ENCODE measurements at places on chromosomes 13 and 19.

- DNase-seq = peak; percentile 84
Measured at GRCh38 chr19:32537580-32537979, 43.4 kb upstream of the PDCD5 start.

DNA sequence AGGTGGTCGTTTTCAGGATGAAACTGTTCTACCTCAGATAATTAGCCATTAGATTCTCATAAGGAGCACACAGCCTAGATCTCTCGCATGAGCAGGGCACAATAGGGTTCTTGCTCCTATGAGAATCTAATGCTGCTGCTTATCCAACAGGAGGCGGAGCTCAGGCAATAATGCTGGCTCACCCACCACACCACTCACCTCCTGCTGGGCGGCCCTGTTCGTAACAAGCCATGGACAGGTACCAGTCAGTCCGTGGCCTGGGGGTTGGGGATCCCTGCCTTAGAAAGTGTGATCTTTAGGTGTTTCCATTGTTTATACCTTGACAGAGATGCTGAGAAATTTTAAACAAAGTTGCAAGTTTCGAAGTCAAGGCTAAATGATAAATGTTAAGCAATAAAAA is 344.6 kb upstream of the HTR2A start:
- no peak for DNase-seq

GRCh38 chr19:13085666-13086065 is 17.0 kb downstream of the LYL1 start:
- DNase-seq = no peak

DNA sequence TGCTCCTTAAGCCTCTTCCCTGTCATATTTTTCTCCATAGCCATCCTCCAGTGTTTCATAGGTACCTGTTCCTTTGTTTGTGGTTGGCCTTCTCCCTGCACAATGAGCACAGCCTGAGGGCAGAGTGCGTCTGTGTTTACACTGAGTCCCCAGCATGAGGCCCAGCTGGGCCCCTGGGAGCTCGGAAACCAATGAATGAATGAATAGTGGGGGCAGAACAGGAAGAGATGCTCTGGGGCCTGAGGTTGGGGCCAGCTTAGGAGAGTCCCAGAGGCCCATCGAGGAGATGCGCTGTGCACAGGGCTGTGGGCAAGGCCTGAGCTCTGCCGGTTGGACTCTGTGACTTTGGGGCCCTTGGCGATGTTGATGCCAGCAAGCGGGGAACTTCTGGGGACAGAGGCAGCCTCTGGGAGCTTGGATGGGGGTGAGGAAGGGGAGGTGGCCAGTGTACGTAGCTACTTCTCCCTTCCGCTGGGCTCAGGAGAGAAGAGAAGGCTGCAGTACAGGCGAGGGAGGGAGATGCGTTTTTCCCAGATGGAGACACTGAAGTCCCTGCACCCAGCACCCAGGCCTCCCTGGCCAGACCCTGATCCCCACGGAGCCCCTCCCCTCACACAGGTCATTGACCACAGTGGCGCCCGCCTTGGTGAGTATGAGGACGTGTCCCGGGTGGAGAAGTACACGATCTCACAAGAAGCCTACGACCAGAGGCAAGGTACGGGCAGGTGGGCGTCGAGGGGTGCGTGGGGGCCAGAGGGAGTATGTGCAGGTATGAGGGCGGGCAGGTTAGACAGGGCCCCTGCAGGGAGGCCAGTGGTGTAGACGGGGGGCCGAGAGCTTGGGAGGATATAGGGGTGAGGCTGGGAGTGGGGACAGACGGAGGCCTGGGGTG is 5.1 kb downstream of the TBCB start:
- DNase-seq = no peak

DNA sequence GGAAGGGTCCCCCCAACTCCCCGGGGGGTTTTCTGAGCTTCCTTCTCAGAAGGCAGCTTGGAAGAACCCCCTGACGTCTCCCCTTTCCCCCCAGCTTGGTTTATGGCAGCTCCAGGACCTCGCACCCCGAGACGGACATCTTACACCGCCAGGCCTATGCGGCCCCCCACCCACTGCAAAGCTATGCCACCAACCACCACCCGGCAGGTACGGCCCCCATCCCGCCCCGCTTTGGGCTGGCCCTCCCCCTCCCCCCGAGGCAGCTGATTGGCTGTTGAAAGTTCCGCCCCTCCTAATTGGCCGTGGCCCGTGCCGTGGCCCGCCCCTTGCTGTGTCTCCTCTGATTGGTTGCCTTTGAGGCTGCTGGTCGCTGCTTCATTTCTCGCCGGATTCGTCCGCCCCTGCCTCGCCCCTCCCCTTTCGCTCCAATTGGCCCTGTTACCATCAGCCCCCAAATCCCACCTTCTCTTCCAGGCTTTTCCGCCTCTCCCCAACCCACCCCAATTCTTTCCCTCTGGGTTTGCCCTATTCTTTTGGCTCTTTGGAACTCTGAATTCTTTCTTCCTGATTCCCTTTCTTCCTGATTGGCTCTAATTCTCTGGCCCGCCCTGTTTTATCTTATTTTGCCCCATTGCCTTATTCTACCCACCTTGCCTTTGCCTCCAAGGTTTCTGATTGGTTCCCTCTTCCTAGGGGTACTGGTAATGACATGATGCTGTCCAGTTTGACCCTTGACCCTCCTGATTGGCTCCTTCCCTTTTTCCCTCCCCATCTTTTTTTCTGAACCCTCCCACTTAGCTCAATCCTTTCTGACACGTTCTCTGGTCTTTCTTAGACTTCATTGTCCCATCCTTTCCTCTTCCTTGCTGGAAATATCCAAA is 2.5 kb downstream of the PRR12 start:
- DNase-seq = peak; percentile 88

DNA sequence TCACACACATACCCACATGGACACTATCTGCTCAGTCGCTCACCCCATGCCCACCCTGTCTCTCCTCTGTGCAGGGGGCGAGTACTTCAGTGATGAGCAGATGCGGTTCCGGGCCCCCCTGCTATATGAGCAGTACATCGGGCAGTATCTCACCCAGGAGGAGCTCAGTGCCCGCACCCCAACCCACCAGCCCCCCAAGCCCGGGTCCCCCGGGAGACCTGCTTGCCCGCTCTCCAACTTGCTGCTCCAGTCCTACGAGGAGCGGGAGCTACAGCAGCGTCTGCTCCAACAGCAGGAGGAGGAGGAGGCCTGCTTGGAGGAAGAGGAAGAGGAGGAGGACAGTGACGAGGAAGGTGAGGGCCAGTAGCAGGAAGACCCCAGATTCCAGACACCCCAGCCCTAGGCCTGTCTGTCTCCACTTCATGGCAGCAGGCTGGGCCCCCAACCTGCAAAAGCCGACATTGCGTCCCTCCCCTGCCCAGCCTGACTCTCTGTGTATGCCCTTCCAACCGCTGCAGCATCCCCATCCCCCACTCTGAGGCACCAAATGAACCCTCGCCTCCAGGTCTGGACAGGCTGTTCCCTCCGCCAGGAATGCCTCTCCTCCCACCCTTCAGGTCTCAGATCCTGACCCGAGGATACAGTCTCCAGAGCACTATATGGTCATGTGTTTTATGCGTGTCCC is 9.7 kb downstream of the CCDC97 start:
- no peak for DNase-seq

DNA sequence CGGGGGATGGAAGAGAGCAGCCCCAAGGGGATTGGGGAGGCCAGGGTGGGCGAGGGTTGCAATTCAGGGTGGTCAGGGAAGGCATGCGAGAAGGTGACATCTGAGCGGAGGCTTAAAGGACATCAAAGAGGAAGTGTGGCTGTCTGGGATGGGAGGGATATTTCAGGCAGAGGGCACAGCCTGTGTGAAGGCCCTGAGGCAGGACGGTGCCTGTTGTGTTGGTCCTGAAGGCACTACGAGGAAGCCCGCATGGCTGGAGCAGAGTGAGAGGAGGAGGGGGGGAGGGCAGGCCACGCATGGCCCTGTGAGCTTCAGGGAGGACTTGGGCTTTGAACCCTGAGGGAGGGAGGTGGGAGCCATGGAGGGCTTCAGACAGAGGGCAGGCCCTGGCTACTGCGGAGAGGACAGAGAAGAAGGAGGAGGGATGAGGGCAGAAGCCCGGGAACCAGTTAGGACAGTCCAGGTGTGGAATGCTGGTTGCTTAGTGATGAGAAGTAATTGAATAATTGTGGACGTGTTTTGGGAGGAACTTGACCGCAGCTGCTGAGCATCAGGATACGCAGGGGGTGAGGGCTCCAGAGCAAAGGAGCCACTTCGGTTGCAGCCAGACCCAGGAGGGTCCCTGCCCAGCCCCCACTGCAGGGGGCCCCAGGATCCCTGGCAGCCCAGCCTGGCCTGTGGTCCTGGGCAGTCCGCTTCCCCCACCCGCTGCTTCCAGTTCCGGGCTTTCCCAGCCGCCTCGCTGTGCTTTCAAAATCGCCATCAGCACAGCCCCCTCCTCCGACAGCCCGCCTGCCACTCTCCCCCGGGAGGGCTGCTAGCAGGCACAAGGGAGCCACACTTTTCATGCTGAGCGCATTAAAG is 6.2 kb downstream of the TLE6 start:
- peak; percentile 83 for DNase-seq

GRCh38 chr13:21583478-21583877 is 20.5 kb downstream of the MICU2 start:
- no peak for DNase-seq

DNA sequence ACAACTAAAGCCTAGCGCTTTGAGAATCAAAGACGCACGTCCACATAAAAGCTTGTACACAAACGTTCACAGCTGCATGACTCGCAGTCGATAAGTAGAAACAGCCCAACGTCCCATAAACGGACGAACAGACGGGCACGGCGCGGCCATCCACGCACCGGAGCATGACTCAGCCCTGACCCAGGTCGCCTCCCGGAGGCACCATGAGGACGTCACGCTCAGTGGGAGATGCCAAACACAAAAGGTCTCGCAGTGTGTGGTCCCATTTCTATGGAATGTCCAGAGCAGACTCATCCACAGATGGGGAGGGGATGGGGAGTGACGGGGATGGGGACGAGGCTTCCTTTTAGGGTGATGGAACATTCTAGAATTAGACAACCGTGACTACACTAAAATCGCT is 9.4 kb downstream of the POLRMT start:
- no peak for DNase-seq

GRCh38 chr19:2129486-2129885 is 21.9 kb downstream of the AP3D1 start:
- no peak for DNase-seq

DNA sequence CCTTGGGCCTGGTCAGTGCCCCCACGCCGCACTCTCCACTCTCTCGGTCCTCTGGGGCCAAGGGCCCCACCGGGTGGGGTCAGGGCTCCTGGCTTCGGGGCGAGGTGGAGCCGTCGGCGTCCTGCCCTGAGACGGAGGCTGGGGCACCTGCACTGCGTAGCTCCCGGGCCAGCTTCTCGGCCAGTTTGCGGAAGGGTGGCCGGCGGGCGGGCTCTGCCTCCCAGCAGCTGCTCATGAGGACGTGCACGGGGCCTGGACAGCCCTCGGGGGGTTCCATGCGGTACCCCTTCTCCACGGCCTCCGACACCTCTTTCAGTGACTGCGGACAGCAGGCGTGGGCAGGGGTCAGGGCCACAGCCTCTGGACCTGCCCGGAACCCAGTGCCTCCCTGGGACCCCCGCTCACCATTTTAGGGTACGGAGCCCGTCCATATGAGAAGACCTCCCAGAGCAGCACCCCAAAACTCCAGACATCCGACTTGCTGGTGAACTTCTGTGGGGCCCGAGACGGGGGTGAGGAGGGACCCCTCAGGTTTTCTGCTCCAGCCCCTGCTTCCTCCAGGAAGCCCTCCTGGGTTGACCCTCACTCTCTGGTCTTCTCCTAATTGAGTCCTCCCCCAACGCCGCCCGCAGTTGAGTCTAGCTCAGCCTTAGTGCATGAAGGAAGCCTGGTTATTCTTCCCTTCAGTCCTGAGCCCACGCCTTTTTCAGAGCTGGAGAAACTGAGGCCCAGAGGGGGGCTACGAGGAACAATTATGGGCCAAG is 6.3 kb upstream of the RAX2 start:
- no peak for DNase-seq

All from NCI-H2227 treated with DMSO at 0.1 percent for 48 hours (cell line).